ENCODE measurements at places on chromosomes 1 and 21.

GRCh38 chr1:155698382-155699038 is 9.6 kb downstream of the DAP3 start:
- DNase-seq = no peak

DNA sequence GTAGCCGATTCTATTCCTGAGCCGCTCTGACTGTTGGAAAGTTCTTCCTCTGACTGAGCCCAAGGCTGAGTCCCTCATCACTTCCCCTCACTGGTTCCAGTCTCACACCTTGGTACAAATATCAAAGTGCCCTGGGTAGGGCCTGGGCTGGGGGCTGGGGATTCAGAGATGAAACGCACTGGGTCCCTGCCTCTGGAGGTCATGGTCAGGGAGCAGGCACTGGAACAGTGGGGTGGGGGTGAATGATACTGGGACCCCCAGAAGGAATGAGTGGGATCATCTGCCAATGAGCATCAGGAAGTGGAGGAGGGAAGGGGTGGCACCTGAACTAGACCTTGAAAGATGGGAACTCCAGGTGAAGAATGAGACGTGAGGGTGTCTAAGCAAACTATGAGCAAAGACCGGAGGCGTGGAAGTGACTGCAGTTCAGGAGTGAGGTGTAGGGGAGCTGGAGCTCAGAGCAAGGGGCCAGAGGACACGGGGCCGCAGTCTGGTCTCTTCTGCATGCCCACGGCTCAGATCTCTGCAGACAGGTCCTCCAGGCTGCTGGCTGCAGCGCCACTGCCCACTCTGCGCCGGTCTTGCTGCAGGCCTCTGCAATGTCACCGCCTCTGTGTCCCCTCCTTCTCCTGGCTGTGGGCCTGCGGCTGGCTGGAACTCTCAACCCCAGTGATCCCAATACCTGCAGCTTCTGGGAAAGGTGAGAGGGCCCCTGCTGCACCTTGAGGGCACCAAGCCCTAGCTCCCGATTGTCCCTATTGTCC is 10.0 kb downstream of the PEAR1 start:
- DNase-seq = no peak

DNA sequence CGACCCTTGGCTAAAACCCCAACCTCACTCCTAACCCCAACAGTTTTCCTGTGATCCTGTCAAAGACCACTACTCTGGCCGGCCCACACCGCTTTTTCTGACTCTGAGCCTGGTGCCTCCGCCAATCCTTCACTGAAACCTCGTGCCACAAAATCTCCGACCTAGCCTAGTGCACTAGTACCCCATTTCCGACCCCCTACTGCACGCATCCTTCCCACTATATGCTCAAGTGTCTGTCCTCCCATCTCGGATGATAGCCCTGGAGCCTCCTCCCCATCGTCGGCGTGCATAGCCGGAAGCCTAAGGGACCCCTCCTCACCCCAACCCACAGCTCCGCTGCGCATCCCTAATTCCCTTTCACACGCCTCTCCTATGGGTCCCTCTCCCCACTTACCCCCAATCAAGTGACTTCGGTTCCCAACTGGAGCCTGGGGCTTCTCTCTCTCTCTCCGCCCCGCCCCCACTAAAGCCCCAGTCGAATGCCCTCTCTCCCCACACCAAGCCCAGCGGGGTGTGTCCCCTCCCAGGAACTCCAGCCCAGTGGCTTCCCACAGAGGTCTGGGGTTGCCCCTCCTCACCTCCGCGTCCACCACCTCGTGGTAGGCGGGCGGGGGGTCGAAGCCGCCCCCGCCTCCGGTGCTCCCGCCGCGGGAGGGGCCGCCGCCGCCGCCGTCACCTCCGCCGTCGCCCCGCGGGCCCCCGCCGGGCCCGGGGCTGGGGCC is 791 bp downstream of the USP24 start:
- peak; percentile 17 for DNase-seq

DNA sequence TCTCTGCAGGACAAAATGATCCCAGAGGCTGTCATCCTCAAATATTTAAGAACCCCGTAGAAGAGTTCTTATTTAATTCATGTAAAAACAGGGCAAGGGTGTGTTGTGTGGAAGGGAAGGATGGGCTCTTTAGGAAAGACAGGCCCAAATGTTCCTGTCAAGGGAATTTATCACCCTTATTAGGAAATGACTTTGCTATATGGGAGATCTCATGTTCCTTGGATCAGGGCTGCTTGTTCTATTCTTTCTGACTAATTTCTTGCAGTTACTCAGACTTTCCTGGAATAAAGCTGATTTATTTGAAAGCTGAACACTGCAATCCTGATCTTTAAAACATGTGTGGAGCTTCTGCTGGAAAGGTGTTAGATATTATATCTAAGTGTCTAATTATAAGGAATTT is 72.8 kb downstream of the SELENOF start:
- DNase-seq = no peak

DNA sequence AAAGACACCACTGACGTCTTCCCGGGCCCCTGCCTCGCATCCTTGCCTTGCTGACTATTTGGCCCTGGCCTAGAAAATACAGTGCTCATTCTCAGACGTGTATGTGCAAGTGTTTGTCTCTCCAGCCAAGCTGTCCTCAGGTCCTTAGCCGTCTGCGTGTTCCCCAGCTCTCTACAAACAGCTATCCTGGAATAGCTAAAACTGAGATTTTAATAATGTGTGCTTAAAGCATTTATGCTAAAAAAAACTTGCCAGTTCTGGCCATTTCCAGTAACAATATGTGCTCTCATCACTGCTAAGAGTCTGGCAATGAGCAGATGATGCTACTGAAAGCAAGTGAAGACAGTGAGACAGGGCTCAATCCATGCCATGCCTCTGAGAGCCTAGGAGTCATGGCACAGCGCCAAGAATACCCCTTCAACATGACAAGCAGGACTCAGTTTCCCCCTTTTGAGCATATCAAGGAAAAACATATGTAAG is 55.7 kb downstream of the IRF2BP2 start:
- no peak for DNase-seq

DNA sequence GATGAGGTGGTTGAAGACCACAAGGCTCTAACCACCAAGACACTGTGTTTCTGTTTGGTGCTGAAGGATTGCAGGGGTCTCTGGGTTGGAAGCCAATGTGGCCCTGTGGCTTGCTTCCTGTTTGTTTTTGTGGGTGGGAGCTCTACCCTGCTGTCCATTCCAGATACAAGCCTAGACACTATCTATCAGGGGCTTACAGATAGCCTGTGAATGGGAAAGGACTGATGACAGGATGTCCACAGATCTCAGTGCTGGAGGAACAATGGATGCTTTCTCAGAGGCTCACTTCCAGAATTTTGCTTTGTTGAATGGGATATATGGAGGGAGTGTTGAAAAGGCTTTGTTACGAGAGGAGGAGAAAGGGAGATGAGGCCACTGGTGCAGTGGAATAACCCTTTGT is 69.7 kb downstream of the NOS1AP start:
- DNase-seq = no peak

- DNase-seq = no peak
Measured at GRCh38 chr1:168163670-168164069, 15.1 kb upstream of the TIPRL start.

DNA sequence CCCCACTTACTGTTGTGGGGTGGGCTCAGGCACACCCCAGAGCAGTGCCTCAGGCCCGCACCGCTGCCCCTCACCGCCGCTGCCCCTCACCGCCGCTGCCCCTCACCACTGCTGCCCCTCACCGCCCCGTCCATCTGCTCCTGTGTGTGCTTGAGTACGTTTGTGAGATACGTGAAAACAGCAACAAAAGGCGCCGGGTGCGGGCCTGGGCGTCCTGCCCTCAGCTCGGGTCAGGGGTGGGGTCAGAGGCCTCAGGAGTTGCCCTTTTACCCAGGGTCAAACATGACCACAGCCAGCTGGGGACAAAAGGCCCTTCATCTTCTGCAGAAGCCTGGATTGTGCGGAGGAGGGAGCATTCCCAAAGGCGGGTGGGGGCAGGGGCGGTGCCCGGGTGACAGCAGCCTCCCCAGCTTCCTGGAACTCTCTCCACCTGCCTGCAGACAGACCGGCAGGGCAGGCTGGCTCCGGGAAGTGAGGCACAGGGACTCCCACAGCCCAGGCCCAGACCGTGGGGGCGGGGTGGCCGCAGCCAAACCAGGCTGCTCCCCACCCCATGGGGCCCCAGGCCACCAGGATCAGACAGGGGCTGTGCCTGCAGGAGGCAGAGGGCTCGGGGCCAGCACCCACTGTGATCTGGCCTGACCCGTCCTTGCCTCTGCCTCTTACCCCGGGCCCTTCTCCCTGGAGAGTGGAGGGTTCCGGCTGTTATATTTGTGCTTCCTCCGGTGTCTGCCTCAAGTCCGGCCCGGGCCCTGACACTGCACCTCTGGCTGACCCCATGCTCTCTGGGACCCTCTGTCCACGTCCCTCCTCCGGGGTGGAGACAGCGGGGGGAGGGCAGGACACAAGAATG is 2.3 kb upstream of the VWA1 start:
- DNase-seq = no peak

GRCh38 chr1:201516511-201517127 is 9.7 kb upstream of the CSRP1 start:
- no peak for DNase-seq
